Activated CD4-positive, CD25-positive, alpha-beta regulatory T cell treated with anti-CD3 and anti-CD28 coated beads, Interleukin-2, amount 50 U/mL, for 24 hours (primary cell): ENCODE measurements at places on chromosomes 13 and 19.
A peak's percentile ranks its signal among the peaks of the same experiment; 100 is the strongest.

DNA sequence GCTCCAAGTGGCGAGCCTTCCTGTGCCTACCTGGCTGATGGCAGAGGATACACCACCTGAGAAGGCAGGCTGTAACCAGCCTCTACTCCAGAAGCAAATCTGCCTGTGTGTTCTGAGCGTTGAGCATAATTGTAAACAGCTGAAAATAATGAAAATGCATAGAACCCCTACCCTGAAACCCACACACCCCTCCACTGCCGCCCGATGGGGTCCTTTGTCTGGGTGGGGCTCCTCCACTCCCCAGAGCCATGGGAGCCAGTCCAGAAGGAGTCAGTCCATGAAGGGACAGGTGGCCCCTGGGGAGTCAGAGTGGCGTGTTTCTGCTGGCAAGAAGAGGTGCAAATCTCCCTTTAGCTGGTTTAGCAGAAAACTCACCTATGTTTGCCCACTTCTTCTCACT is 8.0 kb upstream of the SOX1 start:
- no peak for ATAC-seq

DNA sequence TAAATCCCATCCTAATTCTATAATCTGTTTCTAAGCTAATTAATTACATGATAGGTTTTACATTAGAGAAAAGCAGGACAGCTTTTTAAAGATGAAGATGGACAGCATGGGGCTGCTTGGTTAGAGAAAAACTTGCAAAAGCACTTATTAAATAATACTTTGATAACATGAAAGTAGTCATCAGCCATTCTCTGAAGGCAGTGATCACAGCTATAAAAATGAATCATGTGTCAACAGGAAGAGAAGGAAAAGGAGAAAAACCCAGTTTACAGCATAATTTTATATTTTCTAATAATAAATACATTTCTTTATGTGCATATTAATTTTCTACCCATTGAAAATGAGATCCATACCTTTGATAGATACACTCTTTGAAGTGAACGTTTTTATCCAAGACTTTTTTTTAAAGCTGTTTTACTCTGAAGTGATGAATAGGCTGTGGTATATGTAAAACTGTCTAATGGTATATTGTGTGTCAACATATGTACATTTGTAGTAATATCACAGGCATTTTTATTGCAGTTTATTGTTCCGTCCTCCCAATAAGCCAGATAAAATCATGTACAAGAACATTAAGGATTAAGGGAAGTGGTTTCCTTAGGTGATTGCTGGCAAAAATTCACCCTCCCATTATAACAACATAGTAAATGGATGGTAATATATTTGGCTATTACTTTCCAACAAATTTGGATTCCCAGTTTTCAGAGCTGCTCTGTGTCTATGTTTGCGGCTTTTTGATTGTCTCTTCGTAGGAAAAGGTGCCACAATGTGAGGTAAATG is 1.3 kb upstream of the KLF5 start:
- no peak for ATAC-seq

GRCh38 chr19:17244618-17245534 is 843 bp downstream of the NR2F6 start:
- ATAC-seq, result no peak

DNA sequence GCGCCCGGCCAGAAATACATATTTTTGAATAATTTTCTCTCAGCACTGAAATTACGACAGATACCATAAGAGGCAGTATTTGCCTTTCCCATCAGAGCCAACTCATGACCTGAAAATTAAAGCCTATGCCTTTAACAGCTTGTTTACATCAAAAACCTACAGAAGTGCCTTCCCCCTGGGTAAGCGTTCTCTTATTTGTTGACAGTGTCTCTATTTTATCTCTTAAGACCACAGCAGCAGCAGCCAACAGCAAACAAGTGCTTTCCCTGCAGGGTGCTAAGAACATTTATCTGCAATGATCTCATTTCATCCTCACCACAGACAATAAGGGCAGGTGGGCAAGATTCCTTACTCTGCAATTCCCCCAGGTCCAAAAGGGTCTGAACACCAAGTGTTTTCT is 6.0 kb downstream of the AKAP8L start:
- ATAC-seq, result no peak

DNA sequence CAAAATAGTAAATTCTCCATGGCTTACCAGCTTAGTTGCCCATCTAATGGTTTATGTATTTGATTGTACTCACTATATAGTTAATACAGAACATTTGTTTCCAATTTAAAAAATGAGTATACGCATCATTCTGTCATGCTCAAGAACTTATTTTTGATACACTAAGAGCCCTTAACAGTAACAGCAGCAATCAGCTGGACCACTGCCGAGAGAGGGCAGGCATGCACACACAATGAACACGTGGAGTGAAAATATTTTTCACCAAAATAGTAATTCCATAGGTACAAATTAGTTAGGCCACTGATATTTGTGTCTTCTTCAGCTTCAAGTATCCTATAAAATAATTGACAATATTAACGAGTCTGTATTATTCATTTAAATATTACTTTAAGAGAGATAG is 109.9 kb downstream of the KLF12 start:
- ATAC-seq, result no peak

GRCh38 chr19:47231215-47232054 is 436 bp upstream of the BBC3 start:
- ATAC-seq, result peak; percentile 70

DNA sequence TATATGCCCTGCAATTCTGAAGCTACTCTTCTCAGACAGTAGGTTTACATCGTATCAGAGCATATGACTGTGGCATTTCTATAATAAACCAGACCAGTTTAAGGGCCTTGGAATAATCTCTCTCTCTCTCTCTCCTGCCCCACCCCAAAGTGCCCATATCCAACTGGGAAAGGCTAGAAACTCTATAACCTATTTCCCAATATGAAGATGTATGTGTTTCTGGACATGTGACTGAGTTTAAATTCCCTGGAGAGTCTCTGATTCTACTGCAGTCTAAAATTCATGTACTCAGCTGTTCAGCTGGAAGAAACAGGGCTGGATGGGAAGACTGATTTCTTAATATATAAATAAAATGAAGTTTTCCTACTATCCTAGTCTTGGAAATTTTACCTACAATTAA is 91.9 kb upstream of the MBNL2 start:
- no peak for ATAC-seq

- ATAC-seq, result no peak
Observed at GRCh38 chr13:91291078-91291477, 56.4 kb upstream of the MIR17HG start.

DNA sequence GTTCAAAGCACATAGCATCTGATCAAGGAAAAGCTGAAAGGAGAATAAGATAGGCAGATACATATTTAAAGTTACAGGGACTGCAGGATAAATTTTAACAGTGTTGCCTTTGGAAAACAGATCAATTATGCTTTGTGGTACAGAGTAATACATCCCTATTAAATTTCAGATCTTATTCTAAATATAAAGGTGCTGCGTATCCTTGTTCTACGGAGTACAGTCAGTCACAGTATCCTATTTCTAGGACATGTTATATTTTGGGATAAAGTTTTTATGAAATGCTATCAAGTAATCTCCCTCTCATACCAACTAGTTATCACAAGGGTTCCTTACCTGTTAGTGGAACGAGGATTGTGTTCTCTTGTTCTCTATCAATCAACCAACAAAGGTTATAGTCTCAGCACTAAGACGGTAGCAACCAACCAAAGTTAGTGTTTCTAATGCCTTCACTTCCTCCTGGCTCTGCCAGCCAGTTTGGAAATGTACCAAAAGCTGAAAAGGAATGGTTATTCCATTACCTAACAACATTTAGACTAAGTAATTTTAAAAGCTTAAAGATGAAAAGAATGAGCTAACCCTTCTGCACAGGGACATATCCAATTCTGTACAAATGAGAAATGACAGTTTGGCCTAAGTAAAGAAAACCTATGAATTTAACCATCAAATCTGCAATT is 35.2 kb downstream of the TSC22D1 start:
- no peak for ATAC-seq

DNA sequence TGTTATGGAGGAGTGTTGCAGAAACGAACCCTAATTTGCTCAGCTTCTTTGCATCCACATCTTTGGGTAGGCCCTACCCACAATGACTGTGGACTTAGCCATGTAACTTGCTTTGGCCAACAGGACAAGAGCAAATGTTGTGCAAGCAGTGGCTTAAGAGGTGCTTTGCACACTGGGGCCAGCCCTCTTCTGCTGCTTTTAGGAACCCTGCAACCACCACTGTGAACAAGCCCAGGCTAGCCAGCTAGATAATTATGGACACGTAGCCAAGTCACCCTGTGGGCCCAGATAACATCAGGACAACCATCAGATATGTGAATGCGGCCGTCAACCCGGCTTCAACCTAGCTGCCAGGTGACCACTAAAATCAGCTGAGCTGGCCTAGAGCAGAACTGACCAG is 17.1 kb downstream of the C19orf47 start:
- no peak for ATAC-seq
